ENCODE measurements at places on chromosomes 4 and X.
A peak's percentile ranks its signal among the peaks of the same experiment; 100 is the strongest.

GRCh38 chr4:126779436-126780166, 853.2 kb upstream of the INTU start:
- peak; percentile 31 for DNase-seq

- DNase-seq, result no peak
Measured at GRCh38 chr4:158841540-158841939, 72.7 kb downstream of the FNIP2 start.

DNA sequence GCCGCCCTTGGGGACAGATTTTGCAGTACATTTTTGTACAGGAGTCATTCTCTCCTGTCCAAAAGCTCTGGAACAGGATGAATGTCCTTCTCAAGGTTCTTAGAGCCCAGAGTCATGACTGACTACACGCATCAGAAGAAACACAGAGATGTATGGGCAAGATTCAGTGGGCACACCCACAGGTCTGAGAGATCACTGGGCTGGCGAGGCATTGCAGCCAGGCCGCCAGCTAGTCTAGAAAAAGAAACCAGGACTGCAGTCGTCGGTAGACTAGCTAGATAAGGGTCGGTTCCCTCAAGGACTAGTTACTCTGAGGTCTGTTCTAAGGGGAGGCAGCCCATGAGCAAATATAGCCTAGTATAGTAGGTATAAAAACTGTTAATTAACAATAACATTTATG, 19.8 kb downstream of the GBA3 start:
- DNase-seq, result no peak

- no peak for DNase-seq
Measured at GRCh38 chr4:53635697-53636483, 44.6 kb upstream of the LNX1 start.

- peak; percentile 100 for DNase-seq
Measured at GRCh38 chr4:144355811-144356757, 215.6 kb upstream of the GYPA start.
